ENCODE measurements at places on chromosomes 11 and 22.

- no peak for DNase-seq
Measured at GRCh38 chr11:101867951-101868350, 46.9 kb upstream of the CEP126 start.

DNA sequence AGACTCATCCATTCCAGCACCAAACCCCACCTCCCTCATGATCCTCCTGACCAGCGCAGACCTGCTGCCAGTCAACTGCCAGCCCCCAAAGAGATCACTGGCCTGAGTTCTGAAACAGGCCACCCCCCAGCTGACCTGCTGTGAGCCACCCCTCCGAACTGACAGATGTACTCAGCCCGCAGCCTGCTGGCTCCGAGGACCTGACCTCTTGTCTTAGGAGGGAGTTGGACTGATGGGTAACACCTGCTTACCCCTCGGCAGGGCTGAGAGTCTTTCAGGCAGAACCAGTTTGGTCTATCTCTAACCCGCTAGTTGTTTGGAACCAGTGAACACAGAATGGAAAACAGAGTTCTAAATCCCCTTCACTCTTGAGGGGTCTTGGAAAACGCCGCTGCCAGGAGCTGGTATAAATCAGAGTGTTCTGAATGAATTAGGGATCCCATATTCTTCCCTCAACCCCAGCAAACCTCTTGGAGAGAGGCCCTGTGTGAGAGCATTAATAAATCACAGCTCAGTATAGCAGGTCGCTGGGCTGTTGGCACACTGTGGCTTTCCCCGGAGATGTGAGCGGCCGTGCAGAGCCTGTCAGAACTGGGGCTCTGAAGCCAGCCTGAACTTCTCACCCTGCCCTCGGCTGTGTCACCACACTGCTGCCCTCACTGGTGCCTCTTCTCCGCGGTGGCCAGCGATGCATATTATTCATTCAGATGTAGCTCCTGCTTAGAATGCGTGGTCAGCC, 165.1 kb upstream of the NCAM1 start:
- DNase-seq, result no peak

DNA sequence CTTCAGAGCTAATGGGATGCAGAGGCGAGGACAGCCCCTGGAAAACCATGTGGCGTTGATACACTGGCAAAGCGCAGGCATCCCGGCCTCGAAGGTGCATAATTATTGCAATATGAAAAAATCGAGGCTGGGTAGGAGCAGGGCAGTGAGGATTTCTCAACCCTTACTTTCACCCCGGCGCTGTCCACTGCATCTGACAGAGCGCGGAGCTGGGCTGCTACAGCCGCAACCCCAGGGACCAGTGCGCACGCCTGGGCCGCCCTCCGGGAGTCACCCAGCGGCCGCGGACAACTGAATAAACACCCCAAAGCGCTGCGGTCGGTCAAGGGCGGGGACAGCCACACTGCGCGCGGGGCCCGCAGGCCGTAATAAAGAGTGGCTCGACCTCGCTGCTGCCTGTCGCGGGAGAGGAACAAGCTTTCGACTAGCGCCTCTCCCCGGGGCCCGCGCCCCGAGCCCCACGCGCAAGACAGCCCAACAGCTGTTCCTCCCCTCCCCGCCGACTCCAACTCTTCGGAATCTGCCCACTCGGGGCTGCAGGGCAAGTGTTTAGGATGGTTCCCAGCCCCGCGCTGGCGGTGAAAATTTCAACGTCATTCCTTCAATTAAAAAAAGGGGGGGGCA, 3.6 kb upstream of the WT1 start:
- no peak for DNase-seq

- DNase-seq, result no peak
Measured at GRCh38 chr22:45125188-45125587, 38.5 kb upstream of the NUP50 start.

DNA sequence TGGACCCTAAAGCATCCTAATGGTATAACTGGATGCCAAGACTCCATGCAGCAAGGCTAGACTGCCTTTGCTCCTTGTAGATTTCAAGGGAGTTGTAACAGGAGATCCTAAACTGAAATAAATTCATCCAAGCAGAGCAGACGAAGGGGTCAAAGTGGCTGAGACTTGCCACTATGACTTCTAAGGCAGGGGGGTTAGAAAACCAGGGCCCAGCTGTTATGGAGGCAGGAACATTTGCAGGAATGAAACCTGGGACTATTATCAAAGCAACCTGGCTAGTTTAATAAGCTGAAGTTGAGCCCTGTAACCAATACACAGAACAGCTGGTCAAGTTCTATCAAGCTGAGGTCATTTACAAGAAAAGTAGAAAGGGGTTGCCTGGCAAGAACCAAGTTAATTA, 122.2 kb upstream of the TRPC6 start:
- no peak for DNase-seq

GRCh38 chr11:35621620-35622019, 3.4 kb downstream of the FJX1 start:
- DNase-seq, result no peak

DNA sequence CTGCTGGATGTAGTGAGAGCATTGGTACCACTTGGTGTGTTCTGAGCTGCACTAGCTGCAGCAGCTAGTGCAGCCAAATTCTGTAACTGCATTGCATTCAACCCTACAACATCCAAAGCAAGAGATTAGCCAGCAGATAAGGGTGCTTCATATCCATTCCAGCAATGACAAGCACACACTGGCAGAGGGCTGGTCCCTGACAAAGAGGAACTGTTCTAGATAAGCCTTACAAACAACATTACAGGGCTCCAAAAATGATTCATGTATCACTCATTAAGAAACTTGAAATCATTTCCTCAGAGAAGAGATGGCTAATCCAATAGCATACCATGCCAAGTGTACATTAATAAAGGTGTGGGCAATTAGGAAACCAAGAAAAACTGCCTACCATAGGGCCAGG, 28.4 kb upstream of the RAPSN start:
- DNase-seq, result no peak

DNA sequence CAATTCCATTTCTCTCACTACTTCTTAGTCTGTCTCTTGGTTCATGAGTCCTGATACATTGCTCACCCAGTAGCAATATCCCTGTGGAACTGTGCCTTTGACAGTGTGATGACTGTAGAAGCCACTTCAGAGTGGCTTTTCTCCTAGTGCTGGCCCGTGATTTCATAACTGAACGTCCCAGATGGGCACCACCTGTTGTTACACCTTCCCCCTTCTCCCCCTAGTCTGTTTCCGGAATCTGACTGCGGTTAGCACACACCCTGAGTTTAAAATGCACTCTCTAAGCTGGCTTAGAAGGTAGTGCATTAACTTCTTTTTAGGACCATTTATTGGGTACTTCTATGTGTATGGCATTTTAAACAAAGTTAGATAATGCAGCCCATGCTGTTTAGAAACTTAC, 83.0 kb downstream of the ALX4 start:
- no peak for DNase-seq
